ENCODE measurements at places on chromosomes 16 and 17.

- no peak for DNase-seq
Measured at GRCh38 chr16:87230571-87230970, 86.6 kb downstream of the C16orf95 start.

GRCh38 chr17:79117905-79118487 lies 43.4 kb downstream of the ENGASE start:
- no peak for DNase-seq

DNA sequence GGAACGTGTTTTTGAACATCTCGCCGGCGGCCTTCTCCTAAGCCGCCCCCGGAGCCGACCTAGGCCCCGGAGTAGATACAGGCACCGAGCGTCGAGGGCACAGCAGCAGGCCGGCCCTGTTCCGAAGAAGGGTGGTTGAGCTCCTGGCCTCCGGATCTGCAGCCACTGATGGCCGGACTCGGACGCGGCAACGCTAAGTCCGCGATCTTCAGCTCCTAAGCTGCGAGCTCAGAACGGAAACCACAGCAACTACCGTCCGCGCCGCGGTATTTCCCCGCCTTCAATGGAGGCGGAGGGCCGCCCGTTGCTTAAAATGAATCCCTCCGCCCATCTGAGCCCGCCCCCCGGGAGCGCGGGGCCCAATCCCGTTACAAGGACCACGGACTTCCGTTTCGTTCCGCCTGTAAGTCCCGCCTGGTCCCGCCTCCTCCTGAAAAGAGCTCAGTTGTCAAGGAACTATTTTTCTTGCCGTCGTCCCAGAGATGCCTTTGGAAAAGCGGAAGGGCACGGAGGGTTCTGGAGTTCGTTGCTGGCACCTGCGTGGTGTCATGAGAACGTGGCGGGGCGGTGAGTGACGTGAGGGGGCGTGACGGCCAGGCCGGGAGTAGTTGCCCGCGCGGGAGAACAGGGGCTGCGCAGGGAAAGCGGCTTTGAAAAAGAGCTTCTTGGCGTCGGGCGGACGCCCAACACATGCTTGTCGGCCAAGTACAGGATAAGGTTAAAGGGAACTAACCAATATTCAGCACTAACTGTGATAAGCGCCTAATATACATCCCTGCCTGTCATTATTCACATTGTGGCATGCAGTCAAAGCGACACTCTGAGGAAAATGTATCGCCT lies at the start of gene CFAP20:
CFAP20 (minus strand) TSS at position 285 of the 840 bp plus-strand sequence; CDS start at position 19, 266 bp downstream.
- peak; percentile 100 for DNase-seq

GRCh38 chr16:10001258-10001775 lies 180.9 kb downstream of the GRIN2A start:
- no peak for DNase-seq

GRCh38 chr16:55576384-55576783 lies 9.9 kb downstream of the CAPNS2 start:
- no peak for DNase-seq

GRCh38 chr16:21227866-21228265 lies 5.6 kb upstream of the ANKS4B start:
- DNase-seq: no peak

GRCh38 chr17:80558046-80558445 lies 13.4 kb downstream of the RPTOR start:
- DNase-seq: no peak

DNA sequence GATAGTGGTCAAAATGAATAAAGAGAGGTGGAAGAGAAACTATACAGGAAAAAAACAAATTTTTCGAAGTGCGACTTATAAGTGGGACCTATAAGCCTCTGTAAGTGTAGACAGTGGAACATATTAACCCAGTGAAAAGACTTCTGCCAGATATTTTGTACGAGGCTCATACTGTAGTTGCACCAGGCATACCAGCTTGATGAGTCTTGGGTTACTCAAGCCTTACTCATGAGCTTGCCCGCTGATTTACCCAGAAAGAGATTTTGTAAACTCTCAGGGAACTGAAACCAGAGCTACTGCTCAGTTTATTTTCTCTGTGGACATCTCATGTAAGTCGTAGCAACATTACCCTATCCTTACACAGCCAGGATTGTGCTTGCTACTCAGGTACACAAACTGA lies 708.0 kb upstream of the SOX9 start:
- DNase-seq: no peak

DNA sequence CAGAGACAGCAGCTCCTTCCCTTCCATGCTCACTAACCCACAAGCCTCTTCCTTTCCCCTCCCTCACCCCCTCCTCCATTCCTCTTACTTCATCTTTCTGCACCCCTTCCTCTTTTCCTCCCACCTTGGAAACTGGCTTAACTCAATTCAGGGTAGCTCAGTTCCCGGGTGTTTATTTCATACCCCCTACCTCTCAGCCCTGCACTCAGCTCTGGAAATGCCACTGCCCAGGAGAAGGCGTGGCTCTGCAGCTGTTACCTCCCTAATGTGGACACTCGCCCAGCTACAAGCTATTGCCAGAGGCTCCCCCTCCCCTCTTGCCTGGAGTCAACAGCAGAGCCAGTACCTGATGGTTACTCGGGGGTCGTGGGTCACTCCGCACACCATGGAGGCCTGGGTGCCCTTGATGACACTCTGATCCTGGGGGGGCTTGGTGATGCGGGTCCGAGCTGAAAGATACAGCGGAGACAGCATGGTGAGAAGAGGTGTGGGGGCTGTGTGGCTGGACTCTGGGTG lies 118.4 kb upstream of the CDC42EP4 start:
- no peak for DNase-seq

DNA sequence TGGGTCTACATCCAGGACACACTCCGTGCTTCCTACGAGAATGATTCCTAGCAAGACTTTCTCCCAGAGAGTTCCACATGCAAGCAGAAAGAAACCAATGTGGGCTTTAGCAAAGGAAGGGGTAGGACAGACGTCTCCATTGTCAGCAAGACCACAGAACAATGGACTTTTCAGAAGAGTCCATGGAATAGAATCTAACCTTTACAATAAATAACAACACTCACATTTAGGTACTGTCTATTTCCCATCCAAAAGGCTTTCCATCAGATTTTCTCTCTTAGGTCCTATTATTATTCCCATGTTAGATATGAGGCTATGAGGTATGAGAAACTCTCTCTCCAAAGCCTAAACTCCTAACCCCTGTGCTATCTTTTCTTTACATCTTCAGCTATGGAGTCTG lies 360.9 kb downstream of the GRIN2A start:
- no peak for DNase-seq

GRCh38 chr16:26710450-26710849 lies 356.3 kb upstream of the C16orf82 start:
- no peak for DNase-seq

GRCh38 chr16:47470810-47471209 lies 9.7 kb downstream of the PHKB start:
- DNase-seq: no peak

- no peak for DNase-seq
Measured at GRCh38 chr16:87703835-87704375, 61.9 kb downstream of the KLHDC4 start.

GRCh38 chr16:64531401-64531800 lies 590.5 kb downstream of the CDH11 start:
- no peak for DNase-seq

GRCh38 chr16:3734758-3735221 lies 17.5 kb upstream of the TRAP1 start:
- DNase-seq: no peak

GRCh38 chr16:88701581-88702370 lies 4.4 kb downstream of the RNF166 start:
- no peak for DNase-seq

GRCh38 chr16:69888005-69888590 lies 63.0 kb upstream of the CLEC18A start:
- no peak for DNase-seq

- no peak for DNase-seq
Measured at GRCh38 chr17:230395-230770, 48.9 kb upstream of the DOC2B start.

DNA sequence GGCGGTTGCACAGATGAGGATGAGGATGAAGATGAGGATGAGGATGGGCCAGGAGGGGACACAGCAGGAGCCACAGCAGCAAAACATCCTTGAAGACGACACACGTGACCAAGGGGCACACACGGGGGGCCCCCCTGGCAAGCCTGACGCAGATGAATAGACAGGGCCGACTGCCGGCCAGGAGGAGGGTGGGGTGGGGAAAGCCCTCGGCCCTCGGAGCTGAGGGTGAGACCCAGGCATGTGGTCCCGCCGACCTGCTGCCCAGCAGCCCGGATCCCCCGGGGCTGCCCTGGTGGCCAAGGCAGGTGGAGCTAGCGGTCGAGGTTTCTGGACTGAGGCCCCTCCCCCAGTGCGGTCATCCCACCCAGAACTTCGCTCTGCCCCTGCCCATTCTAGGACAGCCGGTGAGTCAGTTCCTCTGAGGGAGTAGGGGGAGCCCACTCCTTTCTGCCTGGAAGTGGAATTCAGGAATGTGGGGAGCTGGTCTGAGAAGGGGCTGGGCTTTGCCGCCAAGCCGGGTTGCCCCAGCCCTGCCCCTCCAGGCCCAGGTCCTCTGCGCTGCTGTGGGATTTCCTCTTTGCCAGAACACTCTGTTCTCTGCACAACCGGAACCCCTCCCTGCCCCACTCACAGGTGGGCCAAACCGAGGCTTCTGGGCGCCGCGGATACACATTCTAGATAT lies 9.9 kb downstream of the CYGB start:
- DNase-seq: no peak

DNA sequence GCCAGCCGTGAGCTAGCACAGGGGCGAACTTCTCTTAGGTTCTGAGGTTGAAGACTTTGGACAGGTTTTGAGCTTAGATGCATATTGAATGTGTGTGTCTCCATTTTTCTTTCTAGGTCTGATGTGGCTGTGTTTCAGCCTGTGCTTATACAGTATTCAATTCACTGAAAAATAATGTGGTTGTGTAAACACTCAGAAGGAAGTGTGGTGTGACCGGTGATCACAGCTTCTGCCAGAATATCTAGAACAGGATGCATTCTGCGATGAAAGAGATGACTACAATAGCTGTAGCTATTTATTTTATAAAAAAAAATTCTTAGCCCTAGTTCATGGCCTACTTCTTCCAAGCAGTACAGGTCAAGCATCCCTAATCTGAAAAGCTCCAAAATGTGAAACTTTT lies 64.4 kb downstream of the MAP2K6 start:
- no peak for DNase-seq

- no peak for DNase-seq
Measured at GRCh38 chr17:79534851-79535727, 75.8 kb downstream of the RBFOX3 start.

DNA sequence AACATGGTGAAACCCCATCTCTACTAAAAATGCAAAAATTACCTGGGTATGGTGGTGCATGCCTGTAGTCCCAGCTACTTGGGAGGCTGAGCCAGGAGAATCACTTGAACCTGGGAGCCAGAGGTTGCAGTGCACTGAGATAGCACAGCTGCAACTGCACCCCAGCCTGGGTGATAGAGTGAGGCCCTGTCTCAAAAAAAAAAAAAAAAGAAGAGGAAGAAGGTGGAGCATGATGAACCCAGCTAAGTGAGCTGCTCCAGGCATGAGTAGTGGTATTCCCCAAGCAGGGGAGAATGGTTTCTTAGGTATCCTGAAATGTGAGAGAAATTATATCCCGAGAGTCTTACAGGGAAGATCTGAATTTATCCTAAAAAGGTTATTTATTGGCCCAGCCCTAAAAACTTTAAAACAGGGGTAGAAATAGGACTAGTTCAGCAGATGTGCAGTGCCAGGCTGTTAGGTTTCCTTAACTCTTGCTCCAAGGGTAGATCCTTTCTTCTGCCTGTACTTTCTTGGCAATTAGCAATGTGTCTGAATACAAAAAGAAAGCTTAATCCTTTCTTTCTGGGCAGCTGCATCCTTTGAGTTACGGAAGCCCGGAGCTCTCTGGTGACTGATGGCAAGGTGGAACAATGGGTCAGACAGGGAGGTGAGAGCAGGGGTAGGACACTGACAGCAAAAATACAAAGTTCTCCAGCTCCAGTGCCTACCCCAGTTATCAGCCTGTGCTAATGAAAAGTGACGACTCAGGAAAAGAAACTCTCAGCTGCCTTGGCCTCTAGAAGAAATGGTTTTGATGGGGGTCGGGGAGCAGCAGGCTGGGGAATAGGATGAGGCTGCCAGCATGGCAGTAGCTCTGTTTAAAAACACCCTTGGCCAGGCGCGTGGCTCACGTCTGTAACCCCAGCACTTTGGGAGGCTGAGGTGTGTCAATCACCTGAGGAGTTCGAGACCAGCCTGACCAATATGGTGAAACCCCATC lies 36.5 kb upstream of the TOB1 start:
- no peak for DNase-seq

DNA sequence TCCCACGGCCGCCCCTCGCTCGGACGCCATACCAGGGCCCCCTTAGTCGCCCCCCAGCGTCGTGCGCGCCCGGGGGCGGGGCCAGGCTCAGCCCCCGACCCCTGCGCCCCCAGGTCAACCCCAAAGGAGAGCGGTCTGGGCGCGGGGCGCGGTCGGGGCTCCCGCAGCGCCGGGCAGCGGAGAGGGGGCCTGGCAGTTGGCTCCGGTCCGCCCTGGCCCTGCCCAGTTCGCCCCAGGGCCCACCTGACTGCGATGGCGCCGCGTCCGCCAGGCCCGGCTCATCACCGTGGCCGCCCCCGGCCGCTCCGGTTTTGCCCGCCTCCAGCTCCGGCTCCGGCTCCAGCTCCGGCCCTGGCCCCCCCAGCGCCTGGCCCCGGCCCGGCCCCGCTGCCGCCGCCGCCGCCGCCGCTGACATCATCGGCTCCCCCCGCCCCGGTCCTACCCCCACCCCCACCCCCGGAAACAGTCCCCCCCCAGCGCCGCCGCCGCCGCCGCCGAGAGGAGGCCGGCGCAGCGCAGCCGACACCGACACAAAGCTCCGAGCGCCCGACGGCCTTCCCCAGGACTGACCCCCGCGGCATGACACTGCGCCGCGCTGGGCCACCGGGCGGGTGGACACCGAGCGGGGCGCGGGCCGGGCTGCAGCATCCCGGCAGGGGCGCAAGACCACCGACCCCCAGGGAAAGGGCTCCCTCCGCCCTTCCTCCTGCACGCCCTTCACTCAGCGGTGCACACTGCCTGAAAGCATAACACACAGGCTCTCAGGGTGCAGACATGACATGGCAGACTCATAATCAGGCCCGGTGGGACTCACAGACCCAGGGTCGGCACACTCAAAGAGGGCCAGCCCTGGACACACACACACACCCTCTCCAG lies at the start of gene ZBTB4:
ZBTB4 (minus strand) TSS at position 419 of the 876 bp plus-strand sequence. CDS start 12,830 bp downstream, outside the sequence.
- DNase-seq: peak; percentile 63

GRCh38 chr16:88379694-88380040 lies 3.1 kb upstream of the ZNF469 start:
- no peak for DNase-seq

GRCh38 chr17:12735517-12735916 lies 53.8 kb upstream of the ARHGAP44 start:
- no peak for DNase-seq

- DNase-seq: no peak
Measured at GRCh38 chr16:4681471-4682083, 11.8 kb upstream of the NUDT16L1 start.

DNA sequence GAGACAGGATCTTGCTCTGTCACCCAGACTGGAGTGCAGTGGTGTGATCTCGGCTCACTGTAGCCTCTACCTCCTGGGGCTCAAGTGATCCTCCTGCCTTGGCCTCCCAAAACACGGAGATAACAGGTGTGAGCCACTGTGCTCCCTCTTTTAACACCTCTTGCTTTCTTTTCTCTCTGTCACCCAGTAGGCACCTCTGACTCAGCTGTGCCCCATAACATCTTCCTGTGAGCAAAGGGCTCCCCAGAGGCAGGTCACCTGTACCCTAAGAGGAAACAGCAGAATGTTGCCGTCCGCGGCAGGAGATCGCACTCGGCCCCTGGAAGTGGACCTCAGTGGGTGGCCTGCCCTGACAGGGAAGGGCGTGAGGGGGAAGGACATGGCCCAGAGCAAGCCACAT lies 918 bp upstream of the NLRC3 start:
- DNase-seq: no peak

- peak; percentile 55 for DNase-seq
Measured at GRCh38 chr17:66673668-66674276, 161.1 kb upstream of the CACNG5 start.

GRCh38 chr17:30969989-30970830 lies 629 bp upstream of the RNF135 start:
- DNase-seq: peak; percentile 62
